Fibroblast of villous mesenchyme (primary cell): ENCODE measurements at places on chromosomes 16 and 17.

- no peak for DNase-seq
These were observed 11.8 kb downstream of the KCNH6 start for GRCh38 chr17:63534816-63535455.

DNA sequence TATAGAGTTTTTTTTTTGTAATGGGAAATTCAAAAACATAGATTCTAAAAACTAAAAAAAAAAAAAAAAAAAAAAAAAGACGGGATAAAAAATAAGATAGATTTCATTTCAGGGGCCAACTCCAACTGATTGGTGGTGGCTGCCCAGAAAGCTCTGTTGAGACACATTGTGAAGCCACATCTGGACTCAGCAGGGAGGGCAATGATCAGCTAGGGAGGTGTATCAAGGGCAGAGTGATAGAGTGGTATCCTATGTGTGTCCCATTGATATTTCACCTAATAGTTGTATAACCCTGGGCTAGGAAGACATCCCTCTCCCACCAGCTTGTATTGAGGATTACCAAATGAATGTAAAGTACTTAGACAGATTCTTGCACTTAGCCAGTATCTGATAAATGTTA is 6.7 kb upstream of the CMTR2 start:
- DNase-seq = no peak

DNA sequence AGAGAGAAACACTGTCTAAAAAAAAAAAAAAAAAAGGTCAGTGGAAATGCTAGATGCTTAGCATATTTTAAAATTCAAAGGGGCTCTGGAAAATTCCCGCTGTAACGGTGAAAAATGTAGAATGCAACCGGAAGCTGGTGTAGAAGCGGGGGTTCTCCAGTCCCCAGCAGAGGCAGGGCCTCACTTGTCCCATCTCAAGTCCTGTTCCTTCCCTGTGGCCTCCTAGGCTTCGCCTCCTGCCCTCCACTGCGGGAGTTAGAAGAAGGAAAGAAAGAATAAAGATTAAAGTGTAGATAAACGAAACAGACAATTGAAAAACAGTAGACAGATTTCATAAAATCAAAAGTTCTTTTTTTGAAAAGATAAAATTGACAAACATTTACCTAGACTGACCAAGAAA is 14.8 kb upstream of the ZNF287 start:
- DNase-seq = no peak

DNA sequence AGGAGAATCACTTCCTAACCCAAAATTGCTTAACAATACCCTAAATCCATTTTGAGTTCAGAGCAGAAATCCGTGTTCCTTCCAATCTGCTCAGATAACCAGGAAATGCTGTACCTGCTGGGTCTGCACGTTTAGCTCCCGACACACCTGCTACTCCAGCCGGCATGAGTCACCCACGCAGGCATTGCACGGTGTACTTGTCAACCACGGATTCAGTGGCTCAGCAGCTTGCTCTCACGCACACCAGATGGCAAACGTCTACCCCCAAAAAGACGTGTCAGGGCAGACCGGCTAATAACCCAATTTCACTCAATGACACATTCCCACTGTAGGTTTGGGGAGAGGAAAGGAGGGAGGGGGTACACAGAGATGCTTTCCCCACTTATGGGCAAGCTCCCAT is 468.1 kb downstream of the SOX9 start:
- DNase-seq = no peak

- peak; percentile 21 for DNase-seq
These were observed 4.0 kb downstream of the TMEM170A start for GRCh38 chr16:75460446-75460845.

DNA sequence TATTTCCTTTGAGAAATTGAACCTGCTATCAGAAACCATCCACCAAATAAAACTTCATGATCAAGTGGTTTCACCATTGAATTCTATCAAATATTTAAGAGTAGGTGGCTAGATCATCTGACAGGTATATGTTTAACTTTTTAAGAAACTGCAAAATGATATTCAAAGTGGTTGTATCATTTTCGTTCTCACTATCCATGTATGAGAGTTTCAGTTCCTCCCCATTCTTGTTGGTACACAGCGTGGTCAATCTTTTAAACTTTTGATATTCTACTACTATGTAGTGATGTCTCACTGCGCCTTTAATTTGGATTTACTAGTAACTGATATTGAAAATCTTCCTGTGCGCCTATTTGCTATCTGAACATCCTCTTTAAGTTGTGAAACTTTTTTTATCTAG is 163.7 kb downstream of the CYB561 start:
- DNase-seq = no peak

GRCh38 chr16:78501744-78502143 is 402.3 kb downstream of the WWOX start:
- DNase-seq = no peak

DNA sequence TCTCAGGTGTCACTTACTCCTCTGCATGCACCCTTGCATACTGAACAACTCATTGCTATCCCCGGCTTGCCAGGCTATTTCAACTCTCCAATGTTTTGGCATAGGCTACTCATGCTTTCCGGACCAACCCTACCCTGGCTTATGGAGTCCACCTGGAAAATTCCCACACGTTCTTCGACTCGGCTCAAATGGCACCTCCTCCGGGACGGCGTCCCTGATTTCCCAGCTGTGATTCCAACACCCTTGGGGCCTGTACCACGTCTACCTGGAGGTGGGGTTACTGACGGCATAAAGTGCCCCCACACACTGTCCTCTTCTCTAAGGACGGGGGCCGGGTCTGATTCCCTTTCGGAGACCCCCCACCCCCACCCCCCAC is 498 bp downstream of the SMYD4 start:
- DNase-seq = peak; percentile 17

DNA sequence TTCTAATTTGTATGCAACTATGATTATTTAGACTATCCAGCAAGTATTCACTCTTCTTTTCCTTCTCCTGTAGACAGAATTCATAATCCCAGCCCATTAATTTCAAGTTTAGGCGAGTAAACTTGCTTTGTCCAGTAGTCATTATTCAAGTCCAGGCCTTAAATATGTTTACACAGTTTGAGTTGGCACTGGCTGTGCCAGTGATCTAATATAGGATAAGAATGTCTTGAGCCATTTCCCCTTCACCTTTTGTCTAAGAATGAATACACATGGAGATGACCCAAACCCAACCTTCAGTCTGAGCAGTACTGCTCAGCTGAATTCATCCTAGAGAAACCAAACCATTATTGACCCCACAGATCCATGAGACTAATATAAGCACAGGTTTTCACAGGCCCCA is 930.4 kb upstream of the CDH8 start:
- no peak for DNase-seq

DNA sequence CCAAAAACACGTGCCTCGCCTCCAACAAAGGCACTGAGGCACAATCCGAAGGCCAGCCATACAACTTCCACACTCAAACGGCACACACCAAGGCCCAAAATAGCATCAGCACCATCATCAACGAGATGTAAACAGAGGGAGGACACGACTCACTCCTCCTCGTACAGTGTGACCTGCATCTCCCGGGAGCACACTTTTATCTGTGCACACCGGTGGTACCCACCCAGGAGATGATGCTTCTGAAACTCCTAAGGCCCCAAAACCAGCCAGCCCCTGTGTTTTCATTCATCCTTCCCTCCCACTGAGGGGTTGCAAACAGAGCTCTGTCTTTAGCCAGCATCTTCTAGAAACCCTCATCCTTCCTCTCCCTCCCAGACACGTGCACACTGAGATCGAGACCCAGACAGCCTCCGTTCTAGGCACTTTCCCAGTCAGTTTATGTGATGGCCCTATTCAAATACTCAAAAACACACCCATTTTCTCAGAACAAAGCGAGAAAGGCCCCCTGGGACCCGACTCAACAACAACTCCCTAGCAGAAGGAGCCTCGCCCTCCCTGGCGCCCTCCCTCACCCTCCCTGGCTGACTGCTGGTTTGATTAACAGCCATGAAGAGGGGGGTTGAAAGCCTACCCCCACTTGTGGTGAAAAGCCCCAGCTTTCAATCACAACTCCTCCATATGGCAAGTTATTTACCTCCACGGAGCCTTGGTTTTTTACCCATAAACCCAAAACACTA is 76.3 kb downstream of the GAS7 start:
- DNase-seq = no peak

DNA sequence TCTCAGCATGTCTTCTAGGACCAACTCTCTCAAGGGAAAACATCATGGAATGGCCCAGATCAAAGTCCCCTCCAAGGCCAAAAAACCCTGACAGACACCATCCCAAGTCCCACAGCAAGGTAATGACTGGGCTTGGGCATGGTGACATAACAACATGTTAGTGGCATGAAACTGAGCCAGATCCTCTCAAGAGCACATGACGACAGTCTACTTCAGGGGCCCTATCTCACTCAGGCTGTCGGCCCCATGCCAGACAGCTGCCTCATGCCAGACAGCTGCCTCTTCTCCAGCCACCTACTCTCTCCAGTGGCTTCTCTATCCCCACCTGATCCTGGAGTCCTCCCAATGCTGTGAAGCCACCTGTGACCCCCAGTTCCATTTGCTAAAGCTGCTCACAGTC is 18.4 kb downstream of the HSD11B2 start:
- DNase-seq = no peak

- peak; percentile 41 for DNase-seq
These were observed 5.2 kb upstream of the SYNRG start for GRCh38 chr17:37614391-37614790.

DNA sequence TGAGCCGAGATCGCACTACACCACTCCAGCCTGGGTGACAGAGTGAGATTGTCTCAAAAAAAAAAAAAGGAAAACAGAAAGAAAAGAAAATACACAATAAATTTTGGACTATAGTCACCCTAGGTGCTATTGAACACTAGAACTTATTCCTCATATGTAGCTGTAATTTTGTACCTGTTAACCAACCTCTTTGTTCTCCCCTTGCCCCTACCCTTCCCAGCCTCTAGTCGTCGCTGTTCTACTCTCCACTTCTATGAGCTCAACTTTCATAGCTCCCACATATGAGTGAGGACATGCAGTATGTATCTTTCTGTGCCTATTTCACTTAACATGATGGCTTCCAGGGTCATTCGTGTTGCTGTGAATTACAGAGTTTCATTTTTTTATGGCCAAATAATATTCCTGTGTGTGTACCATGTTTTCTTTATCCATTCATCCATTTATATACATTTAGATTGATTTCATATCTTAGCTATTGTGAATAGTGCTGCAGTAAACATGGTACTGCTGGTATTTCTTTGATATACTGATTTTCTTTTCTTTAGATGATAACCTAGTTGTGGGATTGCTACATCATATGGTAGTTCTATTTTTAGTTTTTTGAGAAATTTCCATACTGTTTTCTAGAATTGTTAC is 28.3 kb downstream of the VPS35L start:
- peak; percentile 55 for DNase-seq

DNA sequence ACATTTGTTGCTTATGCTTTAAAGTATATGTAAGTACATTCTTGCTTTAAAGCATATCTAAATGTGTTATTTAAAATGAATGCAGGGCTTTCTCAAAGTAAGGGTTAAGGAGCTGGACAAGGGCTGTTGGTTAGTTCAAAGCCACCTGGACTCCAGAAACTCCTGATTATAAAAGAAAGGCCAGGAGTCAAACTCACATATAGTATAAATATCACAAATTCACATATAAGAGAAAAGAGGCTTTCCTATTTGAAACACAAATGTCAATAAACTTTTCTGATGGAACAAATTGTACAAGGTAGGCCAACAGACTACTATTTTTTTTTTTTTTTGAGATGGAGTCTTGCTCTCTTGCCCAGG is 84.5 kb upstream of the CORO6 start:
- no peak for DNase-seq

- DNase-seq = no peak
These were observed 217.1 kb downstream of the HS3ST3A1 start for GRCh38 chr17:13384626-13385025.

DNA sequence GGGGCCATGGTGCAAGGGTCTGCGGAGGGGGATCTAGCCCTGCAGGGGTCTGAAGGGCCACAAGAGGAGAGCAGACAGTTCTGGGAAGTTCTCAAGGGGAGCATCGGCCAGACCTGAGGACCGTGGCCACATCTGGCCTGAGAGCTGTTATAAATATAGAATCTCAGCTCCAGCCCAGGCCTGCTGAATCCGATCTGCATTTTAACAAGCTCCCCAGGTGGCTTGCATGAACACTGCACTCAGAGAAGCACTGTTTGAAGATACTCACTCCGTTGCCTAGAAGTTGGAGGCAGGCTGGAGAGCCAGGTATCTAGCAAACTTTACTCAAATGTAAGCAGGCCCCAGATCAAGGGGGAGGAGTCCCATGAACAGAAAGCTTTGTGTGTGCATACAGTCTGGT is 61.3 kb downstream of the NKD1 start:
- DNase-seq = no peak

- no peak for DNase-seq
These were observed 45.5 kb upstream of the SDK2 start for GRCh38 chr17:73689596-73690275.

DNA sequence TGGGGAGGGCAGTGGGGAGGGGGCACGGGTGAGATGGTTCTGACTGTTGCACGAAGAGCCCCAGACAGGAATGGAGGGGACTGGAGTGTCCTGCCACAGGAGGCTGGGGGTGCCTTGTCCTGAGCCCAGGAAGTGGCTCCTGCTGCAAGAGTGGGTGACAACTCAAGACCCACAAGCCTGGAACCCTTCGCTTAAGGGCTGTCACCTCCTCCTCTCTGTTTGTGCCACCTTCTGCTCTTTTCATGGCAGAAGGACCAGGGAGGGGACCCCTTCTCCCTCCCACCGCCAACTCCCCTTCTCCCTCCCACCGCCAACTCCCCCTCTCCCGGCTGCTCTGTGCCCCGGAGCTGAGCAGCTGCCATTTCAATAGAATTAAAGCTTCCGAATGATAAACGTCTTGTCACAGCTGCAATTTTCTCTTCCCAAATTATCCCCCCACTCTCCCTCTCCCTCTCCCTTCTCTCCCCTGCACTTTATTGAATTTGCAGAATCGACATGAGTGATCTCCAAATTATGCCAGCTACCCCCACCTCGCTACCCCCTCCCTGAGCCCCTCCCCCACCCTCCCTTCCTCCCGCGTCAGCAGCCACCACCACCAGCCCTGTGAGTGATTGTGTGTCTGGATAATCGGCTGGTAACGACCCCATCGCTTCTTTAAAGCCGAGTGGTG is 13.7 kb downstream of the GJD3 start:
- DNase-seq = no peak

DNA sequence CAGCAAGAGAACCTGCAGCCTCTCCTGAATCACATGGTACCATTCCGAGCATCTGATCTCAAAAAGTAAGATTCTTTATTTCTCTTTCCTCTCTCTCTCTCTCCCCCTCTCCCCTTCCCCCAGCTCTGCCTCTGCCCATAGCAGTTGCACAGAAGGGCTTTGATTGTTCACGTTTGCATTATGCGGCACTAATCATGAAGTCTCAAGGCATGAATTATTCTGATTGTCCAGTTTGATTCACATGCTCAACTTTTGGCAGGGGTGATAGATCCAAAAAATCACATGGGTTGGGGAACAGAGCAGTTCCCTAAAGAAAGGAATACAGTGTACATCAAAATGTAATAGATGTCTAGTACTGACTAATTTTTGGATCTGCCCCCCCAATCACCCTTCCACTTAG is 380.0 kb upstream of the SOX9 start:
- DNase-seq = no peak

GRCh38 chr16:66468321-66468965 is 41.3 kb downstream of the BEAN1 start:
- DNase-seq = no peak

- DNase-seq = no peak
These were observed 14.9 kb downstream of the BANP start for GRCh38 chr16:87966064-87966645.
